Stimulated activated CD4-positive, alpha-beta T cell treated with anti-CD3 and anti-CD28 coated beads, Interleukin-1b, Interleukin-23, amount 100 ng/mL, for 1 hour (primary cell): ENCODE measurements at places on chromosomes 2 and 18.

GRCh38 chr2:174338671-174339560 lies 4.2 kb downstream of the SP9 start:
- DNase-seq, result no peak

DNA sequence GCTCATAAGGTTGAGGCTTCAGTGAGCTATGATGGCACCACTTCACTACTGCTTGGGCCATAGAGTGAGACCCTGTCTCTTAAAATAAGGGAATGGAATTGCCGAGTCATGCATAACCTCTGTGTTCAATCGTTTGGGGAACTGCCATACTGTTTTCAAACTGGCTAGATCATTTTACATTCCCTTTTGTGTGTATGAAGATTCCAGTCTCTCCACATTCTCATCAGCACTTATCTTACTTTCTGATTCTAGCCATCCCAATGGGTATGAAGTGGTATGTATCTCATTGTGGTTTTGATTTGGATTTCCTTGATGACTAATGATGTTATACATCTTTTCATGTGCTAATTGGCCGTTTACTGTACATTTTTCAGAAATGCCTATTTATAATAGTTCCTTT lies 23.7 kb downstream of the MARCHF7 start:
- no peak for DNase-seq

- DNase-seq, result no peak
These were observed 3.6 kb downstream of the METTL21A start for GRCh38 chr2:207621501-207622039.

DNA sequence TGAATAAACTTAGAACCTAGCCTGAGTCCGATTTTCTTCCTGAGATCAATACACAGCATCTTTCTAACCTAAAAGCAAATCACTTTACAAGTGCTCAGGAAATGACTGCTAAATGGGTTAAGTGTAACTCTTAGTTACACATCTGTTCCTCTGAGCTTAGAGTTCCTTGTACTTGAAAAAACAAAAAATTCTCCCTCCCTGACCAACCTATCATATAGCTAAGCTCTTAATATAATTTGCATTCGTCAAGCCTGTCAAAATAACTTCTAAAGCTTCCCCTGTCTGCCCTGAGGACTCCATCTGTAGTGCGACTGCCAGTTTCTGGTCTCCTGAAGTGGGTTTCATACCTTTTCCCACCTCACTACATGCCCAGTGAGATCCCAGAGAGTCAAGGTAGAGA lies 190.4 kb downstream of the NCK2 start:
- no peak for DNase-seq

DNA sequence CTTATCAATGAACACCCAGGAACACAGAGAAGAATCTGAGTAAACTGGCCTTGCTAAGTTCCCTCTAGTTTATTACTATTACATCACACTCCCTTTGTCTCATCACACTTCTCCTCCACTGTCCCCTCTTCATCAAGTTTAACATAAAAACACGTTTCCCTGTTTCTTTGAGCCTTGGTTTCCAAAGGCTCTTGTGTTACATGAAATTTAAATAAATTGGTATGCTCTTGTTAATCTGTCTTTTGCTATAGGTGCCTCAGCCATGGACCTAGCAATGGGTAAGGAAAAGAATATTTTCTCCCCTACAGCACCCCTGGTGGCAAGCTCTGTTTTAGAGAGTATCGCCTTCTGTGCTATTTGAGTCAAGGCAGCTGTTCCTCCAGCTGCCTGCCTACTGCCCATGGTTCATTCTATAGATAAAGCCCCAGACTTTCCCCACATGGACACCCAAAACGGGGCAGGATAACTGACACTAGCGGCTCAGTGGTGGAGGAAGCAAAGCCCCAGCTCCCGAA lies 31.8 kb downstream of the TGIF1 start:
- no peak for DNase-seq

DNA sequence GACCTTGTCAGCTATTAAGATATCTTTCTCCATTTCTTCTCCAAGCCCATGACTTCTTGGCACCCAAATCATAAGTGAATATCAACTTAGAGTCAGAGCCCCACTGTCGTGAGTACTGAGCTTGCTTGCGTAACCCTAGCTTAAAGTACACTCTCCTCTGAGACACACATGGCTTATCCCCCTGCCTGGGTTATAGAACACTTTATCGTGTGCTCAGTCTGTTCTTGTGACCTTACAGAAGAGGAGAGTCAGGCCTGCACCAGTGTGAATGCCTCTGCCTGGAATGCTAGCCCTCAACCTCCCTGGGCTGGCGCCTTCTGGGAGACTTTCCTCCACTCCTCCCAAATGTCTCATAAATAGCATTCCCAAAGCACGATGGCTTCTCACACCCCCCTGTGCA lies 79.3 kb downstream of the CEP192 start:
- no peak for DNase-seq

DNA sequence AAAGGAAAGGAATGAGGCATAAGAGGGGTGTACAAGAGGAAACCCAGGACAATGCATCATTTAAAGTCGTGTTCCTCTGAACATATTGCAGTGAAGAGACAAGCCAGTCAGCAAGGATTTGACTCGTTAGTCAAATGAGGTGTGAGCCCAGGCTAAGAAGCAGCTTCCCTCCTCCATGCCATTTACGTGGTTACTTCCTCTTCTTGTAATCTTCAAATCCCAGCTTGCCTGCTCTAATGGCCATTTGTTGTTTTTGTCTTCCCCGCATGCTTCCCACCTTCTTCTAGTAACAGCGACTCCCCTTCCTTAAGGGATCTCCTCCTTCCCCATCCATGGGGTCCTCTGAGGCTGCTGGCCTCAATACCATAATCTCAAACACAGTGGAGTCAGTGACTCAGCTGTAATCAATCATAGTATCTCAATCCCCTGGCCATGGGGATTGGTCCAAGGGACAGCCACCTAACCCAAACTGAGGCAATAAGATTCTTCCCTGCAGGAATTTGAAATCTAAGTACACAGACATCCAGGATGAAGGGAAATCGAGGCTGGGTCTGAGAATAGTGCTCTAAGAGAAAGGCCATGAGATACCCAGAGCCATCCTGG lies 37.6 kb downstream of the SLC14A1 start:
- DNase-seq, result no peak

- no peak for DNase-seq
These were observed 347.0 kb downstream of the KIAA1328 start for GRCh38 chr18:37175727-37176620.

- DNase-seq, result no peak
These were observed 4.9 kb upstream of the XPO1 start for GRCh38 chr2:61543062-61543461.

DNA sequence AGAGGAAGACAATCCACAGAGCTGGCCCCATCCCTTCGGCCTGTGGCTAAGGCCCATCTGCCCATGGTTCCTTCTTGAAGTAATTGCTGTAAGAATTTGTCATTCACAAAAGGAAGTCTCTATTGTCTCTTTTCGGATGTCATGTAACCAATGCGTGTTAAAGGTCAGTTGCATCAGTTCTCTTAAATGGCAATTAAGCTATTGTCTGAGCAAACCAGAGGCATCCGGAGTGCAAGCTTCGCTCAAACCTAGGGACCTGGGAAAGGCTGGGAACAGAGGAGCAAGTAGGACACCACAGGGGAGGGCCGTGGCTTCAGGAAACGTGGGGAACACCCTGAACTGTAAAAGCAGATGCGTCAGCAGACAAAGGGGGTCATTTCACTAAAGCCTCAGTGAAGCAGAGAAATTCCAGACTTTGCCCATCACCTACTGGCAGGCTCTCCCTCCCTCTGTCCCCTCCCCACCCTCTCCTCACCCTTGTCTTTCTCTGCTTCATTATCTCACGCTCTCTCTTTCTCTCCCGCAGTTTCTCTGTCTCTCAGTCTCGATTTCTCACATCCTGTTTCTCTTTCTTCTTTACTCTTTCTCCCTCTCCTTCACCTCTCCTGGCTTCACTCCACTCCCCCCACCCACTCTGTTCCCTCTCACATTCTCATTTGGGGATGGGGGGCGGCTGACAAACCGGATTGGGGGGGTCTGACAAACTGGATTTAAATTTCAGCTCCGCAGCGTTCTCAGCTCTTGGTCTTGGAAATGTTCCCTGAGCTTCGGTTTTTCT lies 204.6 kb upstream of the TNP1 start:
- DNase-seq, result no peak

DNA sequence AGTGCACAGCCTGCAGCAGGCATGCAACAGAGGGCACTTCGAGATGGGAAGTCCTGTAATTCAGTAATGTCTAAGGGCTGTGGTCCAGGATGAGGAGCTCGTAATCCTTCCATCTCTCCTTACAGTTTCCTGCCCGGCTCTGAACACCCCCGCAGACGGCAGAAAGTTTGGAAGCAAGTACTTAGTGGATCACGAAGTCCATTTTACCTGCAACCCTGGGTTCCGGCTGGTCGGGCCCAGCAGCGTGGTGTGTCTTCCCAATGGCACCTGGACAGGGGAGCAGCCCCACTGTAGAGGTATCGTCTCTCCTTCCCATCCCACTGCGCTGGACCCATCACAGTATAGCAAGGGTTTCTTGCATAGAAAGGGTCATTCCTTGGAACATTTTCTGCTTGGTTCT lies 26.7 kb downstream of the FBLN7 start:
- no peak for DNase-seq

GRCh38 chr2:180385601-180386201 lies 378.6 kb upstream of the CWC22 start:
- DNase-seq, result no peak

DNA sequence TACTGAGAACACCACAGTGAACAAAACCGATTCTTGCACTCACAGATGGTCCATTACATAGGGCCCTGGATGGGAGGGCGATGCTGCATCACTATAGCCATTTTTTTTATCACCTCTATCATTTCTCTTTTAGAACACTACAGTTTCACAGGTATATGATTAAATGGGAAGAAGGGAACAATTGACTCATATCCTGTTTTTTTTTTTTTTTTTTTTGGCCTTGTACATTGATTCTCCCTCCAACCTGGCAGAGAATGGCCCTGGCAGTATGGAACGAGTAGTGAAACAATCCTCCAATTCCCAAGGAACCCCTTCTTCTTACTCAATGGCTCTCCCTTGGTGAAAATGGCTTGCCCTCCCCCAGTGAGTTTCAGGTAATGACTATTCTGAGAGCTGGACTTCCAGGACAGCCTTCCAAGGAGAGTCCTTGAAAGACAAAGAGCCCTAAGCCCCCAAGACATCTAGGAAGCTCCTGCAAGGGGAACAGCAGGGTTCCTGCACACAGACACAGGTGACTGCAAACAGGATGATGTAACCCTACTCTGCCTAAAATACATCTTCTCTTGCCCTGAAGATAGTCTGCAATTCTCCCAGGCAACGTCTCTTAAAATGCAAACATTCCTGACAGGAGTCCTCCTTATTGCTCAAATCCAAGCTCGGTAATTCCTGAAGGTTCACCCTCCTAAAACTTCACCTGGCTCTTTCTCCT lies 405.4 kb downstream of the SETBP1 start:
- DNase-seq, result no peak

DNA sequence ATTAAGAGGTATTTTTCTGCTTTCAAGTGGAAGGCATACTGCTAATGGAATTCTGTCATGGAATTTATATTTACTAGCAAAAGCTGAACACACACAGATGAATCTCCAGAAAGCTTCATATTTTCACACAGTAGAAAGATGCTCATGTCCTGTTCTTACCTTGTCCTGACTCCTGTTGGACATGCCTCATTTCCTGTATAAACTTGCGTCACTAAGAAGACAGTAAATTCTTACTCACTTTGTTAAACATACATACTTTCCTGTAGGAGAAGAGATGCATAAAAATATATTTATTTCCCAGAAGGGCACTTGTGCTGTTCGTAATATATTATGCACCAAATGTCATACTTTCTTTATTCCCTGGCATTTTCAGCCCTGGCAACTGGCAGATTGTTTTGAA lies 238.3 kb upstream of the RASGRP3 start:
- no peak for DNase-seq

DNA sequence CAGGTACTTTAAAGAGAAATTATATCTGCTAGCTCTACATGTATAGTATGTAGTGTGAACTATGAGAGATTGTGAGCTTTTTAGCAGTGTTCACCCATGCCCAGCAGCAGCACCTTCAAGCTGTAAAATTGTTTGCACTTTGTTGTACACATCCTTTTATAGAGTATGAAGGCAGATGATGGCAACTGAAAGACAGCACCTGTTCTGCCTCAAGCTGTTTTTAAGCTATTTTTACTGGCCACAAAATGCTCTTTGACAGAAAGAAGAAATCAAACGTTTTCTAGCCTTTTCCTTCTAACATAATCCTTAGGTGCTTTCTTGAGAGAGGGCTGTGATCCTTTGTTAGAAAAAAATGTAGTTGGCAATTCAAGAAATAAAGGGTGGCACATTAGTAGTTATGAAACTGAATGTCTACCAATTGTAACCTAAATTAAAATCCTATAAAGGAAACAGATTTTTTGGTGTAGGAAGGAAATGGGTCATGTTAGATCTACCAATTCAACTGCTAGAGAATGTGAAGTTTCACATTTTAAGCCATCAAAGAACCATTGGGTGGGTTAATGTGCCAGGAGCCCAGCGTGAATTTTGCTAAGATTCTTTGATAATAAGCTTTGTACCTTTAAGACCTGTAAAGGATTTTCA lies 59.5 kb downstream of the R3HDM1 start:
- DNase-seq, result no peak

- no peak for DNase-seq
These were observed 35.7 kb downstream of the LYPD6 start for GRCh38 chr2:149365931-149366583.

DNA sequence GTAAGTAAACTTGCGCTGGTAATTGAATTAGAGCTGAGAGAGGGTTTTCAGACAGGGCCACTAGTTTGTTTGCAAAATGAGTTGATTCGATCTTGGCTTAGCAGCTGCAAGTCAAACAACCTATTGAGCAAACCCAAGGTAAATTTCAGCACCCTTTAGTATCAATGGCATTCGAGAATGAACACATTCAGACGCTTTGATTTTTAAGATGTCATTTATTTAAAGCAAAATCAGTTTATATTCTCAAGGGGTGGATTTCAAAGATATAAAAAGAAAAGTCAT lies 44.2 kb downstream of the TGIF1 start:
- DNase-seq, result no peak

DNA sequence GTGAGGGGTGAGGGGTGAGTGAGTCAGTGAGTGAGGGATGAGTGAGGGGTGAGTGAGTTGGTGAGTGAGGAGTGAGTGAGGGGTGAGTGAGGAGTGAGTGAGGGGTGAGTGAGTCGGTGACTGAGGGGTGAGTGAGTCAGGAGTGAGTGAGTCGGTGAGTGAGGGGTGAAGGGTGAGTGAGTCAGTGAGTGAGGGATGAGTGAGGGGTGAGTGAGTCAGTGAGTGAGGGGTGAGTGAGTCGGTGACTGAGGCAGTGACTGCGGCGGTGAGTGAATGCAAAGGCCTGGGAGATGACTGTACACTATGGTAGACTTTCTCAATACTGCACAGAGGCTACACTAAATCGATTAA lies 16.6 kb downstream of the THAP4 start:
- DNase-seq, result no peak

DNA sequence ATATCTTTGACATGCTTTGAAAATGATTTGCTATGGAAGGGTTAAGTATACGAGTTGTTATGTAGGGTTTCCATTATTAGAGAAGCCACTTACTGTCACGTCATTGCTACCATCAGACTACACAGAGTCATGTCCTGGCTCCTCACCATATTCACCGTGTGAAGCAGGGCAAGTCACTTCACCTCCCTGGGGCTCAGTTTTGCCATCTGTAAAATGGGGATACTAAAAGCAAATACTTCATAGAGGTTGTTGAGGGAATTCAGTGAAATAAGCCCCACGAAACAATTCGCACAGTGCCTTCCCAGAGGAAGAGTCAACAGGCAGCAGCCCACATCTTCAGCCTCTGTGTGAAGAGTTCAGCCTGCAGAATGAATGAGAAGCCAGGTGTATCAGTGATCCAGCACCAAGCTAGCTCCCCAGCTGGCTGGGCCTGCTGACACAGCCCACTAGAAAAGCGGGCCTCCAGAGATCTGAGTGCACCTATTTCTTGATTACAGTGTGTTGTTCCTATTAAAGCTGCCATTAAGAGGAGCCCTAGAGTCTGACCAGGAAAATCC lies 3.4 kb downstream of the DIPK1C start:
- DNase-seq, result no peak
